Tongue (tissue), 3 donors: ENCODE measurements at places on chromosomes 11 and 22.
A peak's percentile ranks its signal among the peaks of the same experiment; 100 is the strongest.

- peak; percentile 43 for DNase-seq
Measured at GRCh38 chr11:96337541-96338431, 5.2 kb downstream of the MAML2 start.

DNA sequence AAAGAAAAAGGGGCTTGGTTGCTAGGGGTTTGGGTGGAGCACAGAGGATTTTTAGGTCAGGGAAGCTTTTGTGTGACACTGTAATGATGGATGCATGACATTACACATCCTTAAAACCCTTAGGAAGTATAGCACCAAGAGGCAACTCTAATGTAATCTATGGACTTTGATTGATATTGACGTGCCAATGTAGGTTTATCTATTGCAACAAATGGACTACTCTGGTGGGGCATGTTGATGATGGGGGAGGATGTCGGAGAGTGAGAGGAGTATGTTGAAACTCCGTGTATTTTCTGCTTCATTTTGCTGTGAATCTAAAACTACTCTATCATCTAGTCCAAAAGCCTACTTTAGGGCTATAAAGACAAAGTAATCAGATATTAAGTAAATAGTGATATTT is 72.3 kb upstream of the PAX6 start:
- no peak for DNase-seq

- DNase-seq = no peak
Measured at GRCh38 chr11:1831338-1832210, 3.2 kb upstream of the SYT8 start.

DNA sequence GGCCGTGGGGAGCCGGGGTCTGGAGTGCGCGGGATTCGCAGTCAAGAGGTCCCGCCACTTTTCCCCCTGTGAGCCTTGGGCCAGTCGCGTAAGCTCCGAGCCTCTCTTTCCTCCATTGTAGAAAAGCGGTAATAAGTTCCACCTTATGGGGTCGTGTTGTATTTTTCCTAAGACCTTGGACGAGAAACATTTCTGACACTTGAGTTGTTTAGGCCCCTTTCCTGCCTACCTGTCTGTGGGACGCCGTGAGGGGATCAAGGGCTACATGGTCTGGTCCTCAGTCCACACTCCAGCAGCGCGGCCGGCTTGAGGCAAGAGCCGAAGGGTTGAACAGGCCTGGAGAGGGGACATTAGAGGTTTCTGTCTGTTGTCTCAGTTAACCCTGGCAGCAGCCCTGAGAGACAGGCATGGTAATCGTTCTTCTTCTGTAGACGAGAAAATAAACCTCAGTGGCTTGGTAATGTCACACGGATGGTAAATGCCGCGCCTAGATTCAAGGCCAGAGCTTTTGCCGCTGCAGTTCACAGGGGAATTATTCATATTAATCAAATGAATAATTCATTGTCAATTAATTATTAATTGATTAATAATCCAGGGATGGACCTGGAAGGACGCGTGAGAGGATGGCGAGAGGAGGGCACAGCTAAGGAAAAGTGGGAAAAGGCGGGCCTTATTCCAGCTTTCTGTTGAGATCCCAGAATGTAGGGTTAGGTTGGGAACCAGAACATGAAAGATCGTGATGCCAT is 545 bp downstream of the FEN1 start:
- no peak for DNase-seq

DNA sequence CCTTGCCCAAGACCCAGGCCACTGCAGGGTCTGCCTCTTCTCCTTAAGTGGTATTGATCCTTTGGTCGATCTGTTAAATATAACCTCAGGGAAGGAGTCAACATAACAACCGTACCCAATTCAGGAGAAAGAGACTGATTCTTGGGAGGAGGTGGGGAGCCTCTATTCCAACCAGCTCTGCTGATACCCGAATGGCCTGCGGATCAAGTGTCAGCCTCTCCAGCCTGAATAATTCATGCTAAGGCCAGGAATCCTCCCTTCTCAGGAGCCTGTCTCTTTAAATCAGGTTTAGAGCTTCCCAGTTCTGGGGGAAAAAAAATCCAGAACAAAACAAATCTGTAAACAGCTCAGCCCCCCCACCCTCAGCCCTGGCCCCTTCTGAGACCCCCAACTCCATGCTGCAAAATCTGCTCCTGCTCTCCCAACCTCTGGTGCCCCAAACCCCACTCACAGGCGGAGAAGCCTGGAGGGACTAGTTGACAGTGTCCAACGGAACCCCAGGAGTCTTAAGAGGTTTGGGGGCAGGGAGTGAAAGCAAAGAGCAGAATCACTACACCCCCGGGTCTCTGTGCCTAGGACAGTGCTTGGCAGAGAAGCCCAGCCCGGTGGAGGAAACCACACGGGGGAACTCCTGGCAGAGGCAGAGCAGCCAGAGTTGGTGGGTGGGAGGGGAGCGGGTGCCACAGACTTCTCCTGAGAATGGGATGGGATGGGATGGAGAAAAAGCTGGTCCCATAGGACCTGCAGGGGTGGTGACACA is 863 bp upstream of the TPBGL start:
- no peak for DNase-seq

DNA sequence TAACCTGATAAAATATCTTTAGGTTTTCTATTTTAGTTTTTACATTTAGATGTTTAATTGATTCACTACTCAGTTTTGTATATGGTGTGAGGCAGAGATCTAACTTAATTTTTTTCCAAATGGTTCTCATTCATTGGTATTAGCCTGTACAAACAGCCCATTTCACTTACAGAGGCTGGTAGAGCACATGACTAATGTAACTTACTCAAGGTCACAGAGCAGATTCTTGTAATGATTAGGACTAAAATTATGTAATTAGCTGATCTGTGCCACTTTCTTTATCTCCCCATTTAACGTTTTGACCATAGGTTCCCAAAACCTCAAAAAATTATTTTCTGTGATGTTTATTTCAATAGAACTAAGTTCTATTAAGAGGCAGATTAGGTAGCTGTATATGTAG is 16.5 kb upstream of the TNRC6B start:
- no peak for DNase-seq

DNA sequence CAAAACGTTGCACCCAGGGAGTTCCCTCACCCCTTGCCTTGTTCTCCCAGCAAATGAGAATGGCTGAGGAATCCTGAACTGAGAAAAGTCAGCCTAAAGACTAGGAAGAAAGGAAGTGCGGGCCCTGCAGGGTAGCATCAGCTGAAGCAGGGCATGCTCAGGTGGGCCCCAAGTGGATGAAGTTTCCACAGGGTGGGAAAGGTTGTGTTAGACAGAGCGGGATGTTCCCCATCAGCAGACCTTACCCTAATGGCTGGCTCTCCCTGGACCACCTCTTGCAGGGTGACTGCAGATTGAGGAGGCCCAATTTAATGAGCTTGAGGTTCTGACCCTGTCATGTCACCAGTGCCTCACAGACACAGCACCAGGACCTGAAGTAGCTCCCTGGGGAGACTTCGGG is 81.5 kb upstream of the MYOD1 start:
- no peak for DNase-seq

DNA sequence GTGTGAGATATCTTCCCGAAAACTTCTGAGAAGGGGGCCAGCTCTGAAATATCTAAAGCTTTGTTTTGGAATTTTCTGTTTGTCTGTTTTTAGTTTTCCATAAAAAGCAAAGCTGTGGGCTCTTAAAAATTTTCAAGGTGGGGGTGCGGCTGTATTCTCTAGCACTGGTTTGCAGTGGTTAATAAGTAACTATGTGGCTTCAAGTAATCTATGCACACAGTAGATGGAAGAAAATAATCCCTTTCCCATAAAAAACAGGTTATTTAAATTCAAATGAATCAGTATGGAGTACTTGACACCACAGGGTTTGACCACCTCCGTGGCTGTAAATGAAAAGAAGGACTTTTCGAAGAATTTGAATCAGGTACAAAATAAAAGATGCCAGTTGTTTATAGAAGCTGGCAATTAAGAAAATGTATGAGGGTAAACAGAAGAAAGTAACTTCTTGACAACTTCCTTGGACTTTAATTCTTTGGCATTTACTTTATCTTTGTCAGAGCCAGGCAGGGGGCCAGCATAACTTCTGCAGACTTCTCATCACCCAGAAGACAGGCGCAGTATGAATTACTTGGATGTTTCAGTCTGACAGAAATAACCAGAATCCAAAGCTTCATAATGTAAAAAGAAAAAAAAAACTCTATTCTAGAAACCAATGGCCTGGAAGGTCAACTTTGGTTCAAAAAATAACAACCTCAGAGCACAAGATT is 981.0 kb downstream of the DLG2 start:
- no peak for DNase-seq

DNA sequence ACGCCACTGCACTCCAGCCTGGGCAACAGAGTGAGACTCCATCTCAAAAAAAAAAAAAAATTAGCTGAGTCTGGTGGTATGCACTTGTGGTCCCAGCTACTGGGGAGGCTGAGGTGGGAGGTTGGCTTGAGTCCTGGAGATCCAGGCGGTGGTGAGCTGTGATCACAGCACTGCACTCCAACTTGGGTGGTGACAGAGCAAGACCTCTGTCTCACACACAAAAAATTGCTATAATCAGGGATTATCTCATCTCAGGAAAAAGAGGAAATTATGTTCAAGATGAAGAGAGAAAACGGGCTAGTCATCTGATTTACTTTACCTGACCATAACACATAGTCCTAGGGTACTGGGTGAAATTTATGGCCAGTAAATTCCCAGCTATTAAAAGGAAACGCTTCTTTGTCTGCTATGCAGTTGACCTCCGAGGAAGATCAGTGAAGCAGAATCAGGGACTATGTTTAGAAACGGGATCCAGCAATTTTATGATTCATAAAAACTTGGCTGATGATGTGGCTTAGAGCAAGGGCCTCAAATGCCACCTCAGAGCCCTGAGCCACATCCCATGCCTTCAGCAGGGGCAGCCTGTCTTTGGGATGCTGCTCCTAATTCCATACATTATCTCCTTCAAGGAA is 386.2 kb downstream of the NTM start:
- no peak for DNase-seq

DNA sequence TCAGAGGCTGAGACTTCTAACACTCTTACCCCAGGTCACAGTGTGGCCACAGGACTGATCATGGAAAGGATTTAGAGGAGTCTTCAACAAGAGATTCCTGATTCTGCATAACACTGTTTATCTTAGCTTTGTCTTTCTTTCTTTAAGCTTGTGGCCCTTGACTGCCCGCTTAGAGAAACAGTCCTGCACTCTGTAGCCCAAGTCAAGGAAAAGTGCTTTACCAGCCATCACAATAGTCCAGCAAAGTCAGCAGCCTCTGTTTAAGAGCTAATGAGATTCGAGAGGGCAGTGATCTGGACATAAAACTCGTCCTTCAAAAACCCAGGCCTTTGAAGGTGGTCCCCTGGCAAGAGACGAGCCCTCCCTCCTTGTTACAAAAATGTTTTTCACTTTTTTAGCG is 30.0 kb downstream of the PRDM10 start:
- no peak for DNase-seq

DNA sequence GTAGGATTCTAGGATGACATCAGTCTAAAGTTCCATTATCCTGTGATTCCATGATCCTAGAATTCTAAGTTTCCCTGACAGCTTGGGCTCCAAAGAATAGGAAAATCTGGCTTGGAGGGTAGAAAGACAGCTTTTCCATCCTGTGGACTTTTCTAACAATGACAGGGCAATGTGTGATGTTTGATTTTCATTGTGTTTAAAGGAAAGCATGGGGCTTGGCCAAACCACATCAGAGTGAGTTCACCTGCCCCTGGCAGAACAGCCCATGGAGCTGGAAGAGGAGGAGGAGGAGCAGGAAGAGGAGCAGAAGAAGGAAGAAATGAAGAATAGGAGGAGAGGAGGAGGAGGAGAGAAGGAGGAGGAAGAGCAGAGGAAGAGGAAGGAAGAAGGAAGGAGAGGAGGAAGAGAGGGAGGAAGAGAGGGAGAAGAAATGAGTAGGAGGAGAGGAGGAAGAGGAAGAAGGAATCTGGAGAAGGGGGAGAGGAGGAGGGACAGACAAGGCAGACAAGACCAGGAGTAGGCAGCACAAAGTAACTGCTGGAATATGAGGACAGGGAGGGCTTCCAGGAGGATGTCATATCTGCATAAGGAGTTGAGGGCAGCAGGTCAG is 53.1 kb upstream of the WNT11 start:
- DNase-seq = no peak

- peak; percentile 97 for DNase-seq
Measured at GRCh38 chr22:36856121-36856791, 4.5 kb upstream of the NCF4 start.

DNA sequence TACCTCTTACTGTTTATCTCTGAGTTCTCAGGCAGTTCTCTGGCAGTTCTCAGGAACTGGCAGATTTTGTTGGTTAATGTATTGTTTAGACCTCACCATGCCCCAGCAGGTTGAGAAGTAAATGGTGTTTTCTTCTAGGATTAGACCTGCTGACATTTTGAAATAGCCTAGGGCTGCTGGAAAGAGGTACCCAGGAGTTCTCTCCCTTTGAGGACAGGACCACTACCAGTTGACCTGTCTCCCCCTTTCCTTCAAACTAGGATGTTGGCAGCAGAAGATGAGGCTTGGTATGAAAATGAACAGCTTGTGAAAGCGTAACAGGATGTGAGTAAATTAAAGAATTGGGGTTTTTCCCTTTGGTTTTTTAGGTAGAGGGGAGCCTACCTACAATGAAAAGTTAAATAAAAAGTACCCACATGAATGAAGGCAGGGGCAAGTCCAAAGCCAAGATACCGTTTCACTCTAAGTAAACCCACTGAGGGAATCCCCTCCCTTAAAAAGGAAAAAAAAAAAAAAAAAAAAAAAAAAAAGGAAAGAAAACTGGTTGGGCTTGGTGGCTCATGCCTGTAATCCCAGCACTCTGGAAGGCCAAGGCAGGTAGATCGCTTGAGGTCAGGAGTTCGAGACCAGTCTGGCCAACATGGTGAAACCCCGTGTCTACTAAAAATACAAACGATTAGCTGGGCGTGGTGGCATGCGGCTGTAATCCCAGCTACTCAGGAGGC is 96.2 kb downstream of the PDHX start:
- no peak for DNase-seq

DNA sequence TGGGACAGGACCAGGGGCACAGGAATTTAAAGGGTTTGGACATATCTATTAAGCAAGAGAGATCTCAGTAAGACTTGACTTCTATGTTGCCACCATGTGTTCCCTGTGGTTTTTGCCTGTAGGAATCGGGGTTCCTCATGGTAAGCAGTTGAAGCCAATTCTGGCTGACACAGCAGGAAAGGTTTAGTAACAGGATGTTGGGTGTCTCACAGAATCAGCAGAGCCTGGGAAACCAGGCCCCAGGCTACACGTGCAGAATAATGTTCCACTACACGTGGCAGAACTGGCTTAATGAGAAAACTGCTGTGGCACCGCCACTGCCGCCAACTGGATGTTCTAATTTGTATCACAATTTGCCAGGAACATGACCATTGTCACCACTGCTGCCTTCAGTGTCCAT is 264.6 kb upstream of the PLET1 start:
- DNase-seq = peak; percentile 37

DNA sequence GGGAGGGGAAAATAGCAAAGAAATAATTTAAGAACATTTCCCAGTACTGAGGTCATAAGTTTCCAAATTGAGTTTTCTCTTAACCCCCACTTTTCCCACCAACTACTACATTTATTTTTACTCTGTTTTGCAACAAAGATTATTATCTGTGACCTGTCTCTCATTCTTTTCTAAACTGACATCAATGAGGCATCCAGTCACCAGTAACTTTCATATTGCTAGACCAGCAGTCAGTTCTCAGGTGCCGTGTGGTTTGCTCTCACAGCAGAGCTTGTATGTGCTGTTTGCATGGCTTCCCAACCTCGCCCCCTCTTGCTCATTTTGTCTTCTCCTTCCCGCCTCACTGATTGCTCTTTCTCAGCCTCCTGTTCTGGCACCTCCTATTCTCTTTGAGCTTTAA is 1091.3 kb downstream of the TBC1D22A start:
- DNase-seq = no peak
